ENCODE measurements at places on chromosomes 2 and 18.

- DNase-seq: no peak
These were observed 1362.7 kb upstream of the FAM98A start for GRCh38 chr2:34961822-34962221.

DNA sequence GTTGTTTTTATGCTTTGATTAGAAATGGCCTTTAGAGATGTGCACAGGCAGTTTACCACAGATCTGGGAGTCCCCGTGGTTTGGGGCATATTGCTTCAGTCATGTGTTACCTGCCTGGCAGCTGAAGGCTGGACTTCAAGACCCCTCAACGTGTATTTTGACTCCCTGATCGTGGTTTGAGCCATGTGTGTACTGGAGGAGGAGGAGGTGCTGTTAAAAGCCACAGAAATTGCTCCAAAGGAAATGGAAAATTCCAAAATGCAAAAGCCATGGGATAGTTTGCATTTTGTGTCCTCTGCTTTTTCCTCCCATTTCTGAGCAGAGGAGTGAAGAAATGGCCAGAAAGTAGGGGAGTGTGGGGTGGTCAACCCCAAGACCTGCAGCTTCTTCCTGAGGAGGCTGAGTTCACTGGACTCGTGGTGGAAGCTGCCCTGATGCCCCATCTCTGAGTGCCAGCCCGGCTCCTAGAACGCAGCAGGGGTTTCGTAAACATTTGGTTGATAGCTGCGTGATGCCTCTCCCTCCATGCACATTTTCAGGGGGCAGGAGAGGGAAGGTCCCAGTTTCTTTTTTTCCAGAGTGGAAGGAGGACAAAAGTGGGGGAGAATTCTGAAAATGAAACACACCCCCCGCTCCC is 45.7 kb downstream of the ITGB1BP1 start:
- DNase-seq: no peak

DNA sequence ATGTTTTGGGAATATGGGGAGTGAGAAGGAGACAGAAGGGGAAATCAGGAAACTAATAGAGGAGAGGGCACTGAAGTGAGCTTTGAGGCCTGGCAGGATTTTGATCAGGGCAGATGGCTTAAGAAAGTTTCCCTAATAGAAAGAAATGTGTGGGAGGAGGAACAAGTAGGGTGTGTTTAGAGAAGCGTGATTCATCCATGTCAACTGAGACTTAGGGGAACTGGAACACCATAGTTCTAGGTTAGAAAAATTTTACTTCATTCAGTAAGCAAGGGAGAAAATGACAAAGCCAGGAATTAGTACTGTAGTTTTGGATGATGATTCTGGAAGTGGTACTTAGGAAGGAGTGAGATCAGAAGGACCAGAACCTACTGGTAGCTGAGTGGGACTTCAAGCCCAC is 296.0 kb downstream of the PLCL1 start:
- DNase-seq: no peak

DNA sequence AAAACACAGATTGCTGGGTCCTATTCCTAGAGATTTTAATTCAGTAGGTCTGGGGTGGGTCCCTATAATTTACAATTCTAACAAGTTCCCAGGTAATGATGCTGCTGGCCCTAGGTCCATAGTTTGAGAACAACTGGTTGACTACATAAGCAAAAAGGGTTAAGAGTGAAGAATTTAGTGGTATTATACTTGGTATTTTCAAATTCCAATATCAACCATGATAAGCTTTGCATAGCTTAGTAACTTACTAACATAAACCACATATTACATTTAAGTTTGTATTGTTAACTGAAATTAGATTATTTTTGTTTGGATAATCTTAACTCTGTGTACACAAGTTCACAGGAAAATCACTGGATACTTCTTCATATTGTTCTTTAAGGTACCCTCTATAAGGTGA is 862.9 kb upstream of the ACVR2A start:
- no peak for DNase-seq

DNA sequence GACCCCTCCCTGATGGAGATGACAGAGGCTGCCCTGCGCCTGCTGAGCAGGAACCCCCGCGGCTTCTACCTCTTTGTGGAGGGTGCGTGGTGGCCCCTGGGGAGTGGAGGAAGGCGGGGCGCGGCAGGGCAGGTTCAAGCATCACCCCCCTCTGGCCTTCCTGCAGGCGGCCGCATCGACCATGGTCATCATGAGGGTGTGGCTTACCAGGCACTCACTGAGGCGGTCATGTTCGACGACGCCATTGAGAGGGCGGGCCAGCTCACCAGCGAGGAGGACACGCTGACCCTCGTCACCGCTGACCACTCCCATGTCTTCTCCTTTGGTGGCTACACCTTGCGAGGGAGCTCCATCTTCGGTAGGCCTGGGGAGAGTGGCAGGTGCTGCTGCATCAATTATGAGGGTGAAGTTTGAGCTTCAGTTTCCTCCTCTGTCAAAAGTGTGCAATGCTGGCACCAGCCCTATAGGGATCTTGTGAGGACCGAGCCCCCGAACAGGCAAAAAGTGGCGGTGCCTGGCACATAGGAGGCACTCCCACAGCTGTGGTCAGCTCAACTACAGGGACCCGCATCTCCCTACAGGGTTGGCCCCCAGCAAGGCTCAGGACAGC is 2.2 kb downstream of the ALPI start:
- no peak for DNase-seq

DNA sequence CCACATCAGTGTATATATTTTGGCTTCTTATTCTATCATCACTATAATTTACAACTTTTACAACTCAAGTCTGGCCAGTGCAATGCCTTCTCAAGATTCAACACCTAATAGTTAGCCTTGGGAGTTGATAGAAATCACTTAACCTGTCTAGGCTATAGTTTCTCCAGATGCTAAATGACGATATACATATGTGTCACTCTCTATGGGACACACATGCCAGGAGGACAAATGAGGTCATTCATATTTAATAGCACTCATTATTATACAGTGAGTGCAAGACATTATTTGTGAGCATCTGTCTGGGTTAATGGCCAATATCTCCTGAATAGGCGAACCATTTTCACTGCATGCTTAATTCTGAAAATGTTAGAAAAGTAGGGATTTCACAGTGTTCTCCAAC is 89.8 kb downstream of the ALK start:
- no peak for DNase-seq

DNA sequence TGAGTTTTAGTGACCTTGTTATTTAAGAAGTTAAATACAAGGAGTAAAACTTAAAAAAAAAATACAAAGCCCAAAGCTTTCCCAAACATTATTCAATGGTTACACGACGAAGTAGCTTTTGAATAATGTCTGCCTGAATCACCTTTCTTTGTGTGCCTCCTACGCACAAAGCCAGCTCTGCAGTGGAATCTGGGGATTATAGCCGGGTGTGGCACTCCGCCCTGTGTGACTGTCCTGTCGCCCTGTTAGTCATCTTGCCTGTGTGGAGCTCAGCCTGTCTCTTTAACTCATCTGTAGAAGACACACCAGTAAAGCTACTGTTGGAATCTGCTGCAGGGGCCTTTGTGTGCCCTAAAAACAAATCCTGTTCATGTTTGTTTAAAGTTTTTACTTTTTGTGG is 79.4 kb upstream of the TCF7L1 start:
- no peak for DNase-seq

GRCh38 chr2:228469721-228470120 is 288.2 kb upstream of the SPHKAP start:
- DNase-seq: no peak

GRCh38 chr18:32975163-32975436 is 202.3 kb upstream of the KLHL14 start:
- no peak for DNase-seq

- no peak for DNase-seq
These were observed 106.2 kb upstream of the ZFP36L2 start for GRCh38 chr2:43332653-43333052.

DNA sequence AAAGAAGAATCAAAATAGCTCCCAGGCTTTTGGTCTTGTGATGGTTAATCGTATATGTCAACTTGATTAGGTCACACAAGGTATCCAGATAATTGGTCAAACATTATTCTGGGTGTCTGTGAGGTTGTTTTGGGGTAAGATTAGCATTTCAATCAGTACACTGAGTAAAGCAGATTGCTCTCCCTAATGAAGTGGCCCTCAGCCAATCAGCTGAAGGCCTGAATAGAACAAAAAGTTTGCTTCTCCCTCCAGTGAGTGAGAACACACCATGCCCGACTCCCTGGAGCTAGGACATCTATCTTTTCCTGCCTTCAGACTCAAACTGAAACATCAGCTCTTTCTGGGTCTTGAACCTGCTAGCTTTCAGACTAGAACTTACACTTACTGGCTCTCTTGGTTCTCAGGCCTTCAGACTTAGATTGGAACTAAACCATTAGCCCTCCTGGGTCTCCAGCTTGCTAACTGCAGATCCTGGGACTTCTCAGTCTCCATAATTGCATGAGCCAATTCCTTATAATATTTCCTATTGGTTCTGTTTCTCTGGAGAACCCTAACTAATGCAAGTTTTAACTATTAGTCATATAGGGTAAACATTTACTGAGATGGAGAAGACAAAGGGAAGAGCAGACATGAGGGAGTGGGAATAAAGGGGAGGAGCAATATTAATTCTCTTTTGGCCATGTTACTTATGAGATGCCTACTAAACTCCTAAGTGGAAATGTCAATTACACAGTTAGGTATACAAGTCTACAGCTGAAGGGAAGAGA is 25.5 kb downstream of the LNPK start:
- DNase-seq: no peak

DNA sequence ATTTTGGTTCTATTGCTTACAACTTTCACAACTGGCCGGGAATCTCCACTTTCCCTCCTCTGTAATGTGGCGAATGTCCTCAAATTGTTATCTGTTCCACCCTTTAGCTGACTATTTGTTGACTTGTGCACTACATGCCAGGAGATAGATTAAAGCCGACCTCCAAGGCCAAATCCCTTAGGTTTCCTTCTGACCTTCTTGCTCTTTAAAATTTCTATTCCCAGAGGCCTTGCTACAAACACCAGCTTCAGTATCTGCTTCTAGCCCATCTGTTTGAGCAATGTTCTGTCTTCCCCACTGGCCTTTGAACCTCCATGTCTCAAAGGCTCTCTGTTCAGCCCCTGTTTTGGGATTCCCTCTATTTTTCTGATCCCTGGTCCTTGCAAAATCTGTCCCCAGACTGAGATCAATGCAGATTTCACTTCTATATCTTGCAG is 426.2 kb downstream of the LRATD1 start:
- no peak for DNase-seq

DNA sequence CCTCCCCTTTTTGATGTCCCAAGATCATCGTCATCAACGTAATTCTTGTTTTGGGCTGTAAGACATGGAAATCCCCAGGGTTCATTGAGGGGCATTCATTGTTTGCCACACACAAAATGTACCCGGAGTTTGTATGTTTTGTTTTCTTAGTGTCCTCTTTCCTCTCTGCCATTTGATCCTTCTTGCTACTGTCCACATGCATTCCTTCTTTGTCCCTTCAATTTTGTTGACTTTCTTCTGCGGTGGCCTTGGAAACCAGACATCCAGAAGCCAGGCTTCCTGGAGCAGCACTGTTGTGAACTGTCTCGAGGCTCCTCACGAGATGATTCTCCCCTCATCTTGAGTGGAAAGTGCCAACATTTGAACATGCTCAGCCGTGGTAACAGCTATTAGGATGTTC is 24.8 kb downstream of the IGFBP2 start:
- no peak for DNase-seq

- no peak for DNase-seq
These were observed 75.4 kb upstream of the MAP4K3 start for GRCh38 chr2:39512434-39512935.

- DNase-seq: no peak
These were observed 236.5 kb downstream of the CELF4 start for GRCh38 chr18:37328946-37329719.

DNA sequence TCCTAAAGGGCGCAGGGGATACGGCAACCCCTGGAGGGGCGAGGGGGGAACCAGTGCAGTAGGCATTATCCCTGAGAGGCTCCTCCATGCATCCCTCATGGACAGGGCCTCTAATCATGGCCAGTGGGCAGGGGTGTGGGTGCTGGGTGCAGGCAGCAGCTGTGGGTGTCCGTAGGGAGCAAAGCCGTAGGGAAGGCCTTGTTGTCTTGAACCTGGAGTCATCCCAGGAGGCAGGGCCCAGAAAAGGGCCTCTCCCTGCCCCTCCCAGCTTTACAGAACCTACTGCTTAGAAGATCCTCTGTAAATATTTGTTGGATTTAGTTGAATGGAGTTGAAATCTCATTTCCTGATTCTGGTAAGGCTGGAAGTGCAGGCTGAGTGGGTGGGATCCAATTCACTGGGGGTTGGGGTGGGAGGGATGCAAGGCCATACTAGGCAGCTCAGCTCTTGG is 207.0 kb upstream of the HAAO start:
- DNase-seq: no peak

DNA sequence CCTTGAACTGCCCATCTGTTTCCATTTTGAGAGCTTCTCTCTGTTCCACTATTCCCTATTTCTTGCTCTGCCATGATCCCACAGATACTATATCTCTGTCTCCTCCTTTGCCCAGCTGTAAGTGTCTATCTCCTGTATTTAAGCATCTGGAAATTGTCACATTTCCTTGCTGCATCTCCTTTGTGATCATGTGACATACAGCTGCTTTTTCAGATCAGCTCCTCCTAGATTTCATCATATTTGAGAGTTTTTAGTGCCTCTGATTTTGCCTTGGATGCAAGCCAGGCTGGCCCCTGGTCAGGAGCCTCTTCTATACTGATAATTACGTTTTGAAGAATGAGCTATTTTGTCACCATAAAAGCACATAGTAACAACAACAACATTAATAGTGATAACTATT is 131.7 kb upstream of the TNP1 start:
- DNase-seq: no peak

- DNase-seq: peak; percentile 59
These were observed 91.6 kb upstream of the MGAT4A start for GRCh38 chr2:98822301-98823164.

DNA sequence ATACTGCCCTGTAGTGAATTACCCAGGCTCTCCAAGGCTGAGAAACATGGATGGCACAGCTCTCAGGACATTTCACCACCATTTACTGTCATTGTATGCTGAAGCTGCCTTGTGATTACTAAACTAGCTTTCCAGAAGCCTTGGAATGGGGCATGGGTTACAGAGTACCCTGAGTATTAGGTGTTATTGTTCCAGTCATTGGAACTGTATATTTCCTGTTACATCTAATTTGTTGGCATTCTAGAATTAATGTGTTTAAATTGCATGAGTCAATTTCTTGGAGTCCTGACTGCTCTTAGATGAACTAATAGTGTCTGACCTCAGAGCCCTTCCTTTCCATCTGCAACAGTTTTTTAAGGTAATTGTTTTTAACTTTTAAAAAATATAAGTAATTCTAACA is 9.0 kb downstream of the DGUOK start:
- DNase-seq: no peak
